Osteocyte (in vitro differentiated cells): ENCODE measurements at places on chromosomes 11 and 22. TPM values are rescaled to one million over a fixed set of nuclear protein-coding genes. Genes with fewer than 3 reads are reported as not detected.

DNA sequence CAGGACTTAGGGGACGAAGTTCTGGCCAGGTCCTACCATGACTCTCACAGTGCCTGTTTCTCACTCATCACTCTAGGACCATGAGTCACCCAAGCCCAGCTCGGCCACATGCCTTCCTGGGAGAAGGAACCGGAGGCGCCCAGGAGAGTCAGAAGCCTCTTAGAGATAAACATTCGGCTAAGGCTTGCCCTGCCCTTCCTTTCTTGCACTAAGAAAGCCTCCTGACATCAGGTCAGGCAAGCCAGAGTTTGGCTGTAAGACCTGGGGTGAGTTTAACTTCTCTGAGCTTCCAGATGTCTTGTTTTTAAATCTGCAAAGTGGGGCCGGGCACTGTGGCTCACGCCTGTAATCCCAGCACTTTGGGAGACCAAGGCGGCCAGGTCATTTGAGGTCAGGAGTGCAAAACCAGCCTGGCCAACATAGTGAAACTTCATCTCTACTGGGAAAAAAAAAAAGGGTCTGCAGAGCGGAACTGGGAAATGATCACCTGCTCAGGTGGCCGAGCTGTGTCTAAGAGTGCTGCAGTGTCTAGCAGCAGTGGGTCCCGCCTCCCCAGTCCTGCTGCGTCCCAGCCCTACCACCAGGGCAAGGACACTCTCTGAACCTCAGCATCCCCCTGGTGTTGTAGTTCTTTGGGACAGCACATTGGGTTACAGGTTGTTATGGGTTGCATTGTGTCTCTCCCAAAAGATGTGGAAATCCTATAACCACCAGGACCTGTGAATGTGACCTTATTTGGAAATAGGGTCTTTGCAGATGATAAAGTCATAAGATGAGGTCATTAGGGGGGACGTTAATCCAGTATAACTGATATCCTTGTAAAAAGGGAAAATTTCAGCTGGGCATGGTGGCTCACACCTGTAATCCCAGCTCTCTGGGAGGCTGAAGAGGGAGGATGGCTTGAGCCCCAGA, 1.8 kb upstream of the CARS1 start:
- no peak for DNase-seq

Gene NCF4
- total RNA-seq: not detected in 2 replicates

GRCh38 chr11:14386895-14387480, 28.0 kb upstream of the RRAS2 start:
- no peak for DNase-seq

GRCh38 chr11:123545726-123546270, 108.6 kb downstream of the SCN3B start:
- DNase-seq: no peak

DNA sequence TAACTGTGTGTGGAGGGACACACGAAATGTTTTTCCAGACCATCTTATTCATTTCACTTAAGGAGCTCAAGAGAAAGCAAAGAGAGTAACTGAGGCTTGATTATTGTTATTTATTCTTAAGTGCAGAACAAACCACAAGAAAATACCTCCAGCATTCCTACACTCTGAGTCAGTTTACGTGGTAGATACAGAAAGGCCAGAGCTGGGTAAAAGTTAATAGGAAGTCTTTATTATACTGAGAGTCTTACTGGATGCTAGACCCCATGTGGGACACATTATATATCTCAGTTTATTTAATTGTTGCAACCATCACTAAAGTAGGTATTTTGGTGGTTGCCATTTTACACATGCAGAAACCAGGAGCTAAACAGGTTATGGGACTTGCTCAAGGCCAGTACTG, 261.4 kb upstream of the POU2AF2 start:
- no peak for DNase-seq

DNA sequence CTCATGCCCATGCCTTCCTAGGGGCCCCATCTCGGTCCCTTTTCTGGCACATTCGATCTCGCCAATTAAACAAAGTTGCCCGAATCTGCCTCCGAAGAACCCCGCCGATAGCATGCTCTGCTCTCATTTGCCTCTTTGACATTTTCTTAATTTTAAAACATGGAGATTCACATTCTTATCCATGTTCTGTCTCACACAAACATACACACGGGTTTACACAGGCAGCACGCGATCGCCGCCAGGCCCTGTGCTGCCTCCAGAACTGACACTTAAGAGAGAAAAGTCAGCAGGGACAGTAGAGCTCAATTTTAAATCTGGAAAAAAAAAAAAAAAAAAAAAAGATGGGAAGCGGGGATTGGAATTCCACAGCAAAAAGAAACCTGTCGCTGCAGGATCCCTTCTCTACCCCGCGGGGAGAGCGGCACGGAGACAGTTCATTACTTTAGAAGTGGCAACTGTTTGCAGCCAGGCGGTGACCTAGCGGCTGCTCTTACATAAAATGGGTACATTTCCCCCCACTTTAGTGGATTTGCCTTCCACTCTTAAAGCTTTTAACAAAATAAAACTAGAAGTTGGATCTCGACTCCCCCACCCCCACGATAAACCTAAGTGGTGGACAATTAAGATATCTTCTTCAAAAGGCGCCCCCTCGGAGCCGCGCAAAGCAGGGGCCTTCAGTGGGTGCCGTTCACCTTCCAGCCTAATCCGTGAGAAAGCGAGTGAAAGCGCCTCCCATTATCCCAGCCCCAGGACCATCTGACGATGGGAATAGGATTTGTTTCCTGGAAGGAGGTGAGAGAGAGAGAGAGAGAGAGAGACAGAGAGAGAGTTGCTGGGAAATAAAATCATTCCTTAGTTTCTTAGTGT, 13.7 kb downstream of the PAX6 start:
- DNase-seq: no peak

Gene SHANK3
- 4.7 and 4.8 TPM in 2 replicates for total RNA-seq

Gene DNAJB7
- not detected in 2 replicates for total RNA-seq

DNA sequence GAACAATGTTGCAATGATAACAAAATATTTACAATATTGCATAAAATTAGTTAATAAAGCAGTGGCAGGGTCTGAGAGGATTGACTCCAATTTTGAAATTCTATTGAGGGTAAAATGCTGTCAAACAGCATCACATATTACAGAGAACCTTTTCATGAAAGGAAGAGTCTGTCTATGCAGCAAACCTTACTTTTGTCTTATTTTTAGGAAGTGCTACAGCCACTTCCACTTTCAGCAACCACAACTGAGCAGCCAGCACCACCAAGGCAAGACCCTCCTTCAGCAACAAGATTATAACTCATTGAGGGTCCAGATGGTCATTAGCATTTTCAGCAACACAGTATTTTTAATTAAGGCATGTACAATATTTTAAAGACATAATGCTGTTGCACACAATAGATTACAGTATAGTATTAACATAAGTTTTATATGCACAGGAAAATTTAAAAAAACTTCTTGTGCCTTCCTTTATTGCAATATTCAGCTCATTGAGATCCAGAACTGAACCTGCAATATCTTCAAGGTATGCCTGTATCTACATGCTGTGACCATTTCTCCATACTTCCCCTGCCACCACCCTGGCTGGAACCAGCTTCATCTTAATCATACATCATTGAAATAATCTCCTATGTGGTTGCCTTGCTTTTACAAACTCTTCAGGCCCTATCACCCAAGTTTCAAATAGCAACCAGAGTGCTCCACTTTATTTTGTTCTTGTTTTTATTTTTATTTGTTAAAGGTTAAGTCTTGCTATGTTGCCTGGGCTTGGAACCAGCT, 711.2 kb downstream of the KCNA4 start:
- no peak for DNase-seq

Gene TIGD3
- 0.16 and 0.24 TPM in 2 replicates for total RNA-seq

- no peak for DNase-seq
Measured at GRCh38 chr11:44388828-44389657, 79.1 kb upstream of the ALX4 start.

Gene CSNK2A3
- total RNA-seq: 1.0 and 2.1 TPM in 2 replicates

DNA sequence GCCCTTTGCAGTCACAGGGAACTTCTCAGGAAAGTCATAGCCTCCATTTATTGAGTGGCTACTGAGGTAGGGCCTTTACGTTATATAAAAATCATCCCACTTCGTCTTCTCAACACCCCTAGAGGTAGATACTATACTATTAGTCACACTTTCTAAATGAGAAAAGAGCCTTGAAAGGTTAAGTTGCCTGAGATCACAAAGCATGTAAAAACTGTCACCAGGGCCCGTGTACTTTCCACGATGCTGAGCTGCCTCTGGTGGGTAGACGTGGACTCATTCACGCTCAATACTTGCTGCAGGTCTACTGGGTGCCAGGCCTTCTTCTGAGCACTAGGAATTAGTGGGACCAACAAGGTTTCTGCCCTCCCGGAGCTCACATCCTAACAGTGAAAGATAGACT, 16.3 kb downstream of the CHRDL2 start:
- no peak for DNase-seq

DNA sequence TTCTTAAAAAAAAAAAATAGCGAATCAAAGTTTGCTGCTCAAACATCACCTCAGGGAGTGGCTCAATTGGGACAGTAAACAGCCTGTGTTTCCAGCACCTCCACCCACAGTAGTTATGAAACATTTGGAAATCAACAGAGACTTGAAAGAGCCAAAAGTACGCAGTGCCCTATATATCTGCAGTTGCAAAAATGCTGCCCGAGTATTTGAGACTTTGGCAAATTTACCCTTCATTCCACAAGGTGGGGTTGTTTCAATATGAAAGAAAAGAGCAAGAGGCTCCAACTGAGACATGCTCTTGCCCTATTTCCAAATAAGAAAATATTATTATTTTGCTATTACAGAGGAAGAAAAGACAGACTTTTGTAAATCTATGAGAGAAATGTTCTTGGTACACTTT, 851.1 kb upstream of the RAG2 start:
- DNase-seq: no peak

DNA sequence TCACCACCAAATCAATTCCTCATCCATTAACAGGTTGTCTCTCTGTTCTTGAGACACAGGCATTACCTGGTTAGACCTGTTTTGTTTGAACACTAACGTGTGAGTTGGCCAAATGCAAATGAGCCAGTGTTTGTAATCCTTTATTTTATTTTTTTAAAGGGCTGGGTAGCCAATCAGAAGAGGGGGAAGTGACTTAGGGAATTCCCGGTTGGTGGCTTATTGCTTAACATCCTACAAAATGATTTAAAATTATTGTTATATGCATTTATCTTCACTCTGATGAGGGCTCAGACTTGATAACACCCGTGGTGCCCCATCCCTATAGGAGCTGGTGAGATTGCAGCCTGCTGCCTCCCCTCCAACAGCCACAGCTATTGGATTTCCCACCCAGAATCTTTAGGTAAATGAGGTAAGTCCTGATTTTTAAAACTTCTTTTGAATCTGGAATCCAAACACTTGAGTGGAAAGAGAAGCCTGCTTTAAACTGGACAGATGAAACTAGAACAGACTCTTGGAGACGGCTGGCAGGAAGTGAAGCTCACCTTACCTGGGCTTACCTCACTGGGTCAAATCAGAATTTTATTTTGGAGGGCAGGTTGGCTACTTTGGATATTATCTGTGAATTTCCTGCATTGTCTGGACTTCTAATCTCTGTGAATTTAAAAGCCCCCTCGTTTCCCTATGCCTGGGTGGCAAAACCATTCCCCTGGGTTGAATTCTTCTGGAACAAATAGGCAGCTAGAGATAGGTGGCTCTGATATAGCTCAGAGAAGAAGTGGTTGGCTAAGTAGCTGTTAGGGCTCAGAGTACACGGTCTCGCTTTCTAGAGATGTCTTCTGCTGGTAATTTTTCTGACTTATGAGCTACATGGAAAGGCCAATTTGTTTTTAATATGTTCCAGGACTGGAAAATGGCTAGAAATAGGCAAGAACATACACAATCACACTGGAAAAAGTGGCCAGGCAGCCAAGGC, at the start of gene EHF:
Gene EHF, plus strand, starts transcription at position 274 of the 973 bp plus-strand sequence. CDS start 21,538 bp downstream, outside the sequence.
- no peak for DNase-seq

DNA sequence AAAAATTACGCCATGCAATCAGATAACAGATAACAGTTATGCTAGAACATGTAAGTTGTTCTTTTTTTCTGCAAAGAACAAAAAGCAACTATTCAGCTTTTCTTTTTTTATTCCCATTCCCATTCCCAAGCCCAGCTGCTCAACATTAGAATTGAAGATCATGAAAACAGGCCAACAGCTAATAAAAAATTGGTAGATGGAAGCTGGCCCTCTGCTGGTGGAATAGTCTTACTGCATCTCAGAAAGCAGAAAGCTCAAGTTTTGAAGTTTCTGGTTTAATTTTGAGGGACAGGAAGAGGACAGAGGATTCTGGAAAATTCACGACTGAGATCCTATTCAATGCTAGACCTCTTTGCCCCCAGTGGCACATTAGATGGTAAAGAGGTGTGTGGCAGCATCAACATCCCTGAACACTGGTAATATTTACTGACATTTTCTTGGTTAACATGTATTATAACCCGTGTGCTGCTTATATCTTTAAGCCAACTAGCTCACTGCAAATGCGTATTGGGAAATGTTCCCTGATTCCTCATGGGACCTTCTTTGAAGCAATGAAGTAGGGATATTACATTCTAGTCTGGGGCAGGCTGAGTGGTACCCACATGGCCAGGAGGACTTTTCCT, 591.2 kb downstream of the OPCML start:
- peak; percentile 78 for DNase-seq

Gene MPPED1
- total RNA-seq: not detected in 2 replicates

- DNase-seq: no peak
Measured at GRCh38 chr11:99257131-99257530, 236.4 kb downstream of the CNTN5 start.

- no peak for DNase-seq
Measured at GRCh38 chr11:42502151-42502550, 809.6 kb upstream of the API5 start.

GRCh38 chr11:9855579-9856287, 191.9 kb downstream of the SWAP70 start:
- no peak for DNase-seq

Gene CASP12
- 0.24 and 0.78 TPM in 2 replicates for total RNA-seq

DNA sequence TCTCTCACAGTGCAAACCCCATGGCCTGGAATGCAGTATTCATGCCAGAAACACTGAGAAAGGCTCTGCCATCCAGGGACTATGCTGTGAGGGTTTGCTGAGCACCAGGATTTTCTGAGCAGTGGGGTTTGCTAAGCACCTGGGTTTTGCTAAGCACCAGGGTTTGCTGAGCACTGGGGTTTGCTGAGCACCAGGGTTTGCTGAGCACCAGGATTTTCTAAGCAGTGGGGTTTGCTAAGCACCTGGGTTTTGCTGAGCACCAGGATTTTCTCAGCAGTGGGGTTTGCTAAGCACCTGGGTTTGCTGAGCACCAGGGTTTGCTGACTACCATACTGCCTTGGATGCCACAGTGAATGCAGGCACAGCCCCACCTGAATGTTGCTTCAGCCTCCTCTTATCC, 48.3 kb upstream of the SMIM38 start:
- no peak for DNase-seq

DNA sequence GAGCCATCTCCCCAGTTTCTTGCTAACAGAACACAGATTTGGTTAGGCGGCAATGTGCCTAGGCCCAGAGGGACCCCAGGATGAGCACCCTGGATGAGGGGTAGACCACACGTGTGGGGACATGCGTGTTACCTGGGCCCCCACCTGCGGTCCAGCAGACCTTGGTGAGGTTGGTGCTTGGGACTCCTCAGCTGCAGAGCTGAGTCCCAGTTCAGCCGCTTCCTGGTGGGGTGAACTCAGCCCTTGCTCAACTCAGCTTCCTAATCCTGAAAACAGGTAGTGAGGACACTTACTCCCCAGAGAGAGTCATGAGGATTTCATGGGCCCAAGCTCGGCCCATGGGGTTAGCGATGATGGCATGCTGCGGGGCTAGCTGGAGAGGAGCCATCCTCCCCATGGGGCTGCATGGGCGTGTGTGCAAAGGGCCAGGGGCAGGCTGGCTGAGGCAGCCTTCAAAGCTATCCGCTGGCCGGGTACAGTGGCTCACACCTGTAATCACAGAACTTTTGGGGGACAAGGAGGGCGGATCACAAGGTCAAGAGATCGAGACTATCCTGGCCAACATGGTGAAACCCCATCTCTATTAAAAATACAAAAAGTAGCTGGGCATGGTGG, 46.9 kb upstream of the SHISAL1 start:
- no peak for DNase-seq
